ENCODE measurements at places on chromosomes 7 and 10.

DNA sequence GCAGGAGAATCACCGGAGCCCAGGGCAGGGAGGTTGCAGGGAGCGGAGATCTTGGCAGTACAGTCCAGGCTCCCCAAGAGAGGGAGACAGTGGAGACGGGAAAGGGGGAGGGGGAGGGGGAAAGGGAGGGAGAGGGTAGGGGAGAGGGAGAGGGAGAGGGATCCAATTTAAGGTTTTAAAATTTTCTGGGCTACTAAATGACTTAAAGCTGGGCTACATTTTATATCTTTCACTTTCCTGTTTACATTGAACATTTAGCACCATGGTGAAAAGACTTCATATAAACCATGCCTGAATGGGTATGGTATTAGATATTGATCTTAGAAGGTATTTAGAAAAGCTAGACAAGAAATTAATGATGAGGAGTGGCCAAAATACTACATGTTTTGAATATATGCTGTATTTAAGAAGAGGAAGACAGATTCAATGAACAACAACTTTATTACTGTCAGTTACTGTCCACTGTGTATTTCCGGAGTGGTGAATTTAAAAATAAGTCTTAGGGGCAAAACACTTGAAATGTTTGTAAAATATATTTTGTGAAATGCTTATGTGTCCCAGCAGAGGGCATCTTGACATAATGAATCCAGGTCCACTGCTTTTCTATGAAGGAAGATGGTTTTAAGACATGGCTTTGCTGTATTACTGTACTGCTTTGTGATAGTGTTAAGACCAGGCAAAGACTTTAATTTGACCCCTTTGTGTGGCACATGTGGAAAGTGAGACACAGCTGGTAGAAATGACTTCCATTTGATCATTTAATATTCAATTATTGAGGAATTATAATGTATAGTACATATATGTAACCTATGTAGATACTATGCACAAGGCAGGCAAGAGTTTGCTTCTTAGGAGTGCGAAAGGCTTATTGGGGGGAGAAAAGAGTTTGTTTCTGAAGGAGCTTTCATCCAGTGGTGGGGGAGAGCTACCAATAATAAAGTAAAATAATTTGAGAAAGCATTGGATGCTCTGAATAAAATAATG, 52.8 kb downstream of the NRF1 start:
- DNase-seq: peak; percentile 77

DNA sequence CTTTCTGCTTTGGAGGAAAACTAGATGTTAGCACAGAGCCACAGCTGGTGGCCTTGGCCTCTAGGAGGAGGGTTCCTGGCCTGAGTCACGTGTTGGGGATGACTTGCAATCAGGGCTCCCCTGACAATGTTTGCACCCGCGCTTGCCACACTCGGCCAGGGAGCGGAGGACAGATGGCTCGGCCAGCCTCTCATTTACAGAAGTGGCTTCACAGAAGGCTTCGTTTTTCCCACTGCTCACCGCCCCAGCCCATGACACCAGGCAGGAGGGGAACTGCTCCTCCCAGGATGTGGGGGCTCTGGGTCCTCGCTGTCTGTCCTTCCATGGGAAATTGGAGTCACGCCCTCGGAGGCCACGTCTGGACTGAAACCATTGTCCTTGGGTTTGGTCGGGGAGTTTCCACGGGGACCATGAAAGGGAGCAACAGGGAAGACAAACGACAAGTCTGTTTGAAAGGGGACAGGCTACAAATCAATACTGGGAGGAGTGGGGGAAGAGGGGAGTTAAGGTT, 49.6 kb upstream of the UBE3C start:
- no peak for DNase-seq

DNA sequence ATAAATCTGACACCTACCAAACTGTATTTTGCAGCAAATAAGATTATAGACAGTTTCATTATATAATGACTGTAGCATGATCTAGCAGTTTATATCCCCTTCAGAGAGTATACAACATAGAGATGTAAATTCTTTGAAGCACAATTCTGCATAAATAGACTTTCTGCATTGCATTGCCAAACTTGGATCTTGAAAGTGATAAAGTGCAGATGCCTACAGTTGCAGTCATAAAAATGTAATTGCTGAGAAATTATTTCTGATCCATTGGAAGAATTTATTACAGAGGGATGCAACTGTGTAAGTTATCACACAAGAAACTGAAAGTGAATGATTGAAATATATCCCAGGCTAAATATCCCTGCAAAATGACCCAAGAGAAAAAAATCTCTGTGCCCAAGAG, 65.1 kb downstream of the CTNNA3 start:
- DNase-seq: no peak

GRCh38 chr7:5435291-5436002, 11.8 kb upstream of the TNRC18 start:
- DNase-seq: no peak

DNA sequence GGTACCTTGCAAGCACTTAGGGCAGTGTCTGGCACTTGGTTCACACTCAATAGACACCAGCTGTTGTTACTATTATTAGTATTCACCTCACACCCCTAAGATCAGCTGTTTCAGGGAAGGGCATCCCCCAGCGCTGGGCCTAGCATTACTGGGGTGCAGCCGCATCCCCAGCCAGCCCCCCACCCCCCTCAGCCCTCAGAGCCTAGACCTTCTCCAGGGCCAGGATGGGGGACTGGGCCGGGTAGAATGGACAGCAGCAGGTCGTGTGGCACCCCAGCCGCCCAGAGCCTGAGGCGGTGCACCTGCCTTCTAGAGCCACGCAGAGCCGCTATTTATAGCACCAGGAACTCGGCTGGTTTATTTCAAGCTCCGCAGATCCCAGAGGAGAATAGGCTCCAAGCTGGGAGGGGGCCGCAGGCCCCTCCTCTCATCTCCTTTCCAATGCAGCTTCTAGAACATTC, 60.5 kb downstream of the GTF2IRD1 start:
- no peak for DNase-seq

DNA sequence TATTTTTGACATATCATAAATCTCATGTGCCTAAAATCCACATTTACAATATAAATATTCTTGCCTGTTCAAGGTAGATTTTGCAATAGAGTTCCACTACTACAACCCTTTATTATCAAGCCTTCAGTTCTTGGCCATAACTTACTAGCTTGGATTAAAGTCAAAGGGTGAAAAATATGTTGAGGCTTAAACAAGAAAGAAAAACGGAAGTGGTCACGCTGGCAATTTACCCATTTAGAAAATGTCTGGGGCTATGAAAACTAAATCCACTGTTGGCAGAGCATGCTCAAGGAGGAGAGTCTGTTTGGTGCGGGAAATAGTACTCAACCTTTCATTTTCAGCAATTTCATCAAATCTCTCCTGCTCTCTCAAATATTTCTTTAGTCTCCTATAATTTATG, 209.8 kb upstream of the RHOBTB1 start:
- DNase-seq: peak; percentile 35

DNA sequence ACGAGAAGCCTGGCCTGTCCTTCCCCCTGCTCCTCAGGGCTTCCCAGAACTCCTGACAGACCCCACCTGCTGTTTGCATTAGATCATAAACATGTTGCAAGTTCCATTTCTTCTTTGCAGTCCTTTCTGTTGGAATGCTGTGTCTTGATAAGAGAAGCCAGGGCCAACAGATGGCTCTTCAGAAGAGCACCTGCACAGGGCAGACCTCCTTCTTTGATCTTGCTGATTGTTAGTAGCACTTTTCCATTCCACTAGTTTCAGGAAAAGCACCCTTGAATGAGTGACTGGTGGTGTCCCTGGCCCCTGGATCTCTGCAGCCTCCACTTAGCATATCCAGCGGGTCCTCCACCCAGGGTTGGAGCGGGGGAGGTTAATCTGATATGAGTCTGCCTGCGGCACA, 243.2 kb downstream of the GFRA1 start:
- DNase-seq: no peak

DNA sequence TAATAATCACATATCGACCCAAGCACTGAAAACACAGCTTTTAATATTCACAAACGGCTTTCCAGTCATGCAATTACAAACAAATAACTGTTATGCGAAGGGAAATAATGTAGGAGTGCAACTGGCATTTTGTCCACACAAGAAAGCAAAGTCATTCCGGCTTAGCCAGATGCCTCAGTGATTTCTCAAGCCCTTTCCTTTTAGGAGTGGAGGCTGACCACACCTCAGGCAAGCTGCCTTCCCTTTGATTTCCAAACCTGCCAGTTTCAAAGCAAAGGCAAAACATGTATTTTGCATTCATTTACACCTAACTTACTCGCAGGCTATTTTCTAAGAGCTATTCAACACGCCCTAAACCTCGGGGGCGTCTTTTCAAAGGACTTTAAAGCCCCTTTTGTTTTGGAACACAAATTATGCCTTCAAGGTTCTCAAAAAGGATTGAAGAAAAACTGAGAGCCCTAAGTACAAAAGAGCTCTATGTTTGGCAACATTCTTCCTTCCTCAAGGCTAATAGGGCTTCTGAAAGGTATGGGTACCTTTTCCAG, 109.6 kb downstream of the CPXM2 start:
- no peak for DNase-seq

GRCh38 chr10:118742032-118742431, 12.7 kb downstream of the CACUL1 start:
- no peak for DNase-seq

- DNase-seq: no peak
Observed at GRCh38 chr7:110507369-110507768, 583.6 kb upstream of the LRRN3 start.

GRCh38 chr7:15684111-15684800, 2.2 kb downstream of the MEOX2 start:
- no peak for DNase-seq

DNA sequence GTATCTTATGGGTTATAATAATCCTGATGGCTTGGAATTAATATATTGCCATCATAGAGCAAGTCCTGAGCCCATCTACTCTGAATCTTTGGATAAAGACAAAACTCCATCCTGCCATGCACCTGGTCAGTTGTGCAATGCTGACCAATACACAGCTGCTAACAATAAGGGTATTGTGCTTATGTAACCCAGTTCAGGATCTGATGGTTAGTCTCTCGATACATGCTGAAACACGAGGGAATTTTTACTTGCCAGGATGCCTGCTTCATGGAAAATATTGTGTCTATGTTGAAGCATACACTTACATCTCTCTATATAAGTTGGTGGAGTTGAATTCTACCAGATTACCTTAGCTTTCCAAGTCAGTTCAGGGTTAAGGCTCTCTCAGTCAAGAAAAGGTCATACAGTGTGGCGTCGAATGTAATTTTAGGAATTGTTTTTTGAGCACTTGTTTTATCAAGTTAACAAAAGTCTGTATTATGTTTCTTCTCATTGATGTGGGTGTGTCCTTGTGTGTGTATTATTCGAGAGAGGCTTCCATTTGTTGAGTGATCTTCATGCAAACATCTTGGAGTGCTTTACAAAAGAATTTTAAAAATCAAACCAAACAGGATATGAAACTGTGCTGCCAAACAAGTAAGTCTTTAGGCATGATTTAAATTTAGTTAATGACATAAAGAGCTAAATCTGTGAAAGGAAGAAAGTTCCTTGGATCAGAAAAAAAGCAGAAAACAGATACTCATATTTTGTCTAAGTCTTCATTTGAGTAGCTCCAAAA, 449.1 kb downstream of the SUGCT start:
- DNase-seq: no peak

DNA sequence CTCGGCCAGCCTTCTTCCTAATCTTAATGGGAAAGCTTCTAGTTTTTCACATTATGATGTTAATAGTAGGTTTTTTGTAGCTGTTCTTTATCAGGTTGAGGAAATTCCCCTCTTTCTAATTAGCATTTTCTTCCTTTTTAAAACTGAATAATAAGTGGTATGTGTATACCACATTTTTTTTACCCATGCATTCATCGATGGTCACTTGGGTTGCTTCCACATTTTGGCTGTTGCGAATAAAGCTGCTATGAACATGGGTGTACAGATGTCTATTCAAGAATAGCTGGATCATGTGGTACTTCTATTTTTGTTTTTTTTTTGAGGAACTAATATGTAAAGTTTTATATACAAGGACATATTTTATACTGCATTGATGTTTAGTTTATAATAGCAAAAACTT, 44.3 kb downstream of the NRF1 start:
- peak; percentile 23 for DNase-seq

GRCh38 chr10:105559333-105560097, 918.4 kb downstream of the SORCS3 start:
- no peak for DNase-seq

DNA sequence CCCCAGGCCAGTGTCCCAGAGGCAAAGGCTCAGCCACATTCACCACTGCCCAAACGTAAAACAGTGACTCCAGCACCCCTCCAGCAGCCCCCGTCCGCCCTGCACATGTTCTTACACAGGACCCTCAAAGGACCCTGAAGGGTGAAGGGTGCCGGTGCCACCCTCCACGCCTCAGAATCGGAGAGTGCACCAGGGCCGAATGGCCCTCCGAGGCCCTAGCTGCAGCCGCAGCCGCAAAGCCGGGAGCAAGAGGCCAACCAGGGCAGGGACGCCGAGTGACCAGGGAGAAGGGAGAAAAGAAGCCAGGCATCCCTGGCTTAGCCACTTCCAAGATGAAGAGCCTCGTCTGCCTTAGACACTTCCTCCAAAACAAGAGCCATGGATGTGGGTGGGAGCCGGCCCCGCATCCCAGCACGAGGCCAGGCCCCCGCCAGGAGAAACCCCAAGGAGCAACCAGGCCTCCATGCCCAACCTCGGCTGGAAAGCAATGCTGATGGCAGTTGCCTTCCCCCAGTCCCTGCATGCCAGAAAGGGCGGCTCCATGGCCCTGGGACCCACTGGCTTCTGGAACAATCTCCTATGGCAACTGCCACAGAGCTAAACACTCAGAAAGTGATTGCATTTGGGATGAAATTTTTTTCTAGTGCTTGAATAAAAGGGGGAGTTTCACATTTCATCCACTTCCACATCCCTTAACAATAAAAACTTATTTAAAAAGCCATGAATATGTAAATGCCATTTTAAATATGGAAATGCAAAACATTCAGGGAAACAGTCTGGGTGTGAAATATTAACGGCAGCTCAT, 92.3 kb downstream of the MAD1L1 start:
- DNase-seq: no peak

GRCh38 chr10:7409732-7410168, 1.1 kb downstream of the SFMBT2 start:
- DNase-seq: peak; percentile 33

DNA sequence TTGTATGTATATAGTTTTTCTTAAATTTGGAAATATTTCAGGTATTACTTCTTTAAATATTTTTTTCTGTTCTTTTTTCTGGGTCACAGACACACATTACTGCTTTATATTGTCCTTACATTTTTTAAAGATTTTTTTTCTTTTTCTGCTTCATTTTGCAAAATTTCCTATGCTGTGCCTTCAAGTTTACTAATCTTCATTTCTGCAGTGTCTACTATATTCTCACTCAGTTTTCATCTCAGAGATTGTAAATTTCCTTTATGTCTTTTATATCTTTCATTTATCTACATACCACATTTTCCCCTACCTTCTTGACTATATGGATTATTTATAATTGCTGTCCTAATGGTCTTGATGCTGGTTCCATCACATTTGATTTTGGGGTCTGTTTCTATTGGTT, 210.5 kb downstream of the SLC25A13 start:
- DNase-seq: no peak
